NCI-H187 treated with DMSO at 0.1 percent for 48 hours (cell line): ENCODE measurements at places on chromosomes 12 and 14.

DNA sequence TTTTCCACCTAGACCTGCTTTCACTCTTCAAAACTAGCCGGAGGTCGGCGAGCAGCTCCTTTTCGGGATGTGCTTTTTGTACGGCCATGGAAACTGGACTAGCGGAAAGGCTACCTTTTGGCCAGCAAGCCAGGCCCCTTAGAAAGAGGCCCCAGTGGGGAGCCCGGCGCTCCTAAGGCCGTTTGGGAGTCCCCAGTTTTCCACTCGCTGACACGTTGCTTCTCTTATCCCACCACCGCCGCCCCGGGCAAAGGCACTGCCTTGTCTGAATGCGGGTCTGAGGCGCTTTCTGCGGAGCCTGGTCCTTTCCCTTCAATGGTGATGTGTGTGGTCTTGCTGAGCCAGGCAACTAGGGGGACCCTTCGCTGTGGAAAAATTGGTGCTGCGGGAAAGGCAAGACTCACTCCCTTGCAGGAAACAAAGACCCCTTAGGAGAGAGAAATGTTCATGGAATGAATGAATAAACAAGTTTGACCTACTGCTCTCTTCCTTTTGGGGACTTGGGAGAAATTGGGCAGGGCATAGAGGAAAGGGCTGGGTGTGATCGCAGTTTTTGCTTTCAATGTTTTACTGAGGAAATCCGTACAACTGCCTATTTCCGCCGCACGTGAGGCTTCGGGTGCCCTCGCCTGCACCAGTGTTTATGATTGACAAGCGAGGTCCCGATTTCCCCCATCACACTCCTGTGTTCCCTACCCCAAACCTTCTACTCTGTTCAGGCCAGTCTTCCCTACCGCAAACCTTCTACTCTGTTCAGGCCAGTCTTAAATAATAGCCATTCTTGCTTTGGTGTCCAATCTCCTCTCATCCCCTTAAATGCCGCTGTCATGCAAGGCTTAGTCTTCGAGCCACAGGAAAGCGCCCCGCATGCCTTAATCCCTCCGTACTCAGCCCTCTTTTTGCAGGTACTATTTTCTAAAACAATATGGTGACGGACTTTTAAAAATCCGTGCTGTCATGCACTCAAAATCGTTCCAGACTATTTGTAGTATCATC lies 1.0 kb upstream of the SLC38A2 start:
- no peak for DNase-seq

GRCh38 chr12:68451261-68452077 lies 119.3 kb upstream of the MDM1 start:
- no peak for DNase-seq

GRCh38 chr14:51735851-51736250 lies 84.1 kb downstream of the FRMD6 start:
- DNase-seq = no peak

DNA sequence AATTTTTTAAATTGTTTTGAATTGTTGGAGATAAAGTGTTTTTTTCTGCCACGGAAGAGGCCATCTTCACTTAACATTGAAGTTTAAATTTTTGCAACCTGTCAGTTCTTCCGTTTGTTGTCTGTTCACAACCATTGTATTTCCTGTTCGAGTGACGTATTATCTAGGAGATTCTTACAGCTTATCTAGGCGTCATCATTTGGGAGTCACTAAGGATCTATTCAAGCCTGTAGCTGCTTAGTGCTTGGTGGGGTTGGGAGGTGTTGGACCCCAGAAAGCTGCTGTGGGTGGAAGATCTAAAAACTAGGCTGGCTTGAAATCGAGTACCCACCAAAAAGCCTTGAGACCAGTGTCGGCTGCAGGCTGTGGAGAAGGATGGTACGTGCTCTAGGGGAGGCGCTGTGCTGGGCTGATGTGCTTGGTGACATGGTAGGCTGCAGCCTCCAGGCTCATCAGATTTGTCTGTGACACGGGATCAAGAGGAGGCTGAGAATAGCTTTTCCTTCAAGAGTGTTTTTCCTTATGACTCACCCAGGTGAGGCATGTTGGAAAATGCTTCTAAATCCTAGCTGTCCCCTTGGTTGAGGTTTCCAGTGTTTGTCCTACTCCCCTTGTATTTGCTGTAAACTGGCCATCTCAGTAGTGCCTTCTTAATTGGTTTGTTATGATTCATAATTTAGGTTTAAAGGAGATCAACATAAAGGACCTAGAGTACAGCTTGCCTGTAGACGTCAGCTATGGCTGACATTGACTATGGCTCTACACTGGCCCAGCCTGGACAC lies 57.8 kb downstream of the ATG14 start:
- DNase-seq = no peak

DNA sequence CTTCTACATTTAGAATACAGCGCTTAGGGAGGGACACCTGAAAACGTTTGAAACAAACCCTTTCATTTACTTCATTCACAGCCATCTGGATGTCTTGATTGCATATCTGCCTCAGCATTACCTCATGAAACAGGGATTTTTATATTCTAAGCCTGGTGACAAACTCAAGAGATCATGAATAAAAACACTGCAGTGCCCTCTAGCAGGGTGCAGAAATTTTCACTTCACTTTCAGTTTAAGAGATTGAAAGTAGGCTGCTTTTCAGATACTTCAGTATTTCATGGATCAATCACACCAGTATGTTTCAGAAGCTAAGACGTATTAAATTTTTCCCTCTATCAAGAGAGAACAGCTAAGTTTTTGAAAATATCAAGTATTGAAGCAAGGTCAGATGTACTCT lies 467.8 kb downstream of the MDGA2 start:
- no peak for DNase-seq

- DNase-seq = no peak
Measured at GRCh38 chr12:64627771-64628170, 17.5 kb downstream of the RASSF3 start.

GRCh38 chr12:77124767-77125166 lies 59.4 kb upstream of the E2F7 start:
- DNase-seq = no peak

DNA sequence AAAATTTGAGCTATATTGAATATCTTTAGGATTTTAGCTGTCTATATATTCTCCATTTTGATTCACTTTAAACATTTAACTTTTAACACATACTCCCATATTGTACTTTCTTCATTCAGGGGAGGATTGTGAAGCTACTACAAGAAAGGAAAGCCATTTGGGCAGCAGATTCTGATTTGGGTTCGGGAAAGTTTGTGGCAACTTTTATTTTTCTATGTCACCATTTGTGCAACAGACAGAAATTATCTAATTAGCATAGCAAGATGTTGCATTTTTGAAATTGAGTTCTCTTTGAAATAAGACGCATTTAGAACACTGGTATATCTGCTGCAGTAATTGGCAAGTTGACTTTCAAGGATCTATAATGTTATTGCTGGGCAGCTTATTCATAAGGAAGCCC lies 134.3 kb downstream of the KICS2 start:
- no peak for DNase-seq

DNA sequence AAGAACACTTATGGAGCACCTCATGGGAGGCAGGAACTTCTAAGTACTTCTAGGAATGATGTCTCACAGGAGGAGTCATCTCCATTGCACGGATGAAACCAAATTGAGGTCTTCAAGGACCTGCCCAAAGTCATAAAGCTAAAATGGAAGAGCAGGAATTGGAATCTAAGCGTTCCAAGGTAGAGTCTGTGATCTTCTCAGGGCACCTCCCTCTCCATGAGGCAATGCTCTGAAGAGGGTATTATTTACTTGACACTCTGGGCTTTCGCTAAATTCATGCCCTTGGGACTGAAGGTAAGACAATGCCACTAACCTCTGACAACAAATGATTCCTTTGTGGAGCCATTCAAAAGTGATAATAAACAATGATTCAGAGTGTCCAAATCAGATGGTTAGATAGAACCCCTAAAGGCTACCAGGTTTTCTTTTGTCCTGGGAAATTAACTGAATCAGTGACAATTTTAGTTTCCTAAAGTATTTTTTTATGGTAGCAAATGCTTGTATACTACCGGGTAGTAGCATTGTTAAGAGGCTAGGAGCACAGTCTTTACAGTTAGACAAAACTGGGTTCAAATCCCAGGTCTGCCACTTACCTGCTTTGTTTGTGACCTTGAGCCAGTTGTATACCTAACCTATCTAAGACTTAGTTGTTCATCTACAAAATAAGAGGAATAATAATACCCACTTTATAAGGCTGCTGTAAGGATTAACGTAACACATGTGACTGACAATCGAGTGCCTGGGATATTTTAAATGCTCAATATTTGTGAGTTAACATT lies 12.3 kb downstream of the HMGA2 start:
- DNase-seq = no peak

- no peak for DNase-seq
Measured at GRCh38 chr14:103629503-103630121, 601 bp downstream of the KLC1 start.

GRCh38 chr14:82689948-82690347 lies 1156.3 kb upstream of the SEL1L start:
- no peak for DNase-seq

GRCh38 chr14:69612783-69613130 lies 1.4 kb downstream of the SUSD6 start:
- DNase-seq = no peak

- no peak for DNase-seq
Measured at GRCh38 chr14:30272848-30273832, 285.8 kb upstream of the G2E3 start.

GRCh38 chr14:28779456-28779855 lies 12.9 kb downstream of the FOXG1 start:
- no peak for DNase-seq

DNA sequence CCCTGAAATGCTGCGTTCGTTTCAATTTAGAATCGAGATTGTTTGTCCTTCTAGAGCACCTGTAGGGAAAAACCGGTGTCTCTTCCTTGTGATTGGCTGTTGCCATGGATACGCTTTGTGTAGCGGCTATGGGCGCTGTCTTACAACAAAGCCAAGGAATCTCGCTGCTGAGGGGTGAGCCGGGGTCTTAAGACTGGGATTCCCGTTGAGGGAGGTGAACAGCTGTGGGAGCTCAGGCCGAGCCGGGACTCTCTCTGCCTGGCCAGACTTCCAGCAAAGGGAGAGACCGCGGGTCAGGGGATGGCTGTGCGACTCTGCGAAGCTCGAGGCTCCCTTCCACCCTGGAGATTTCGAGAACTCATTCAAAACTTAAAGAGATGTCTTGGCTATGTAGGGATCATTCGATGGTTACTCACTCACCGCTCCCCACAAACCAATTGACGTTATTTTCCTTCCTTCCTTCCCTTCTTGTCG lies at the start of the genes LRRIQ1 and TSPAN19:
Gene LRRIQ1, plus strand, starts transcription at position 118 of the 474 bp plus-strand sequence. CDS start 1,826 bp downstream, outside the sequence.
Gene TSPAN19, minus strand, starts transcription at position 44 of the 474 bp plus-strand sequence. CDS start 6,331 bp downstream, outside the sequence.
- peak; percentile 86 for DNase-seq

DNA sequence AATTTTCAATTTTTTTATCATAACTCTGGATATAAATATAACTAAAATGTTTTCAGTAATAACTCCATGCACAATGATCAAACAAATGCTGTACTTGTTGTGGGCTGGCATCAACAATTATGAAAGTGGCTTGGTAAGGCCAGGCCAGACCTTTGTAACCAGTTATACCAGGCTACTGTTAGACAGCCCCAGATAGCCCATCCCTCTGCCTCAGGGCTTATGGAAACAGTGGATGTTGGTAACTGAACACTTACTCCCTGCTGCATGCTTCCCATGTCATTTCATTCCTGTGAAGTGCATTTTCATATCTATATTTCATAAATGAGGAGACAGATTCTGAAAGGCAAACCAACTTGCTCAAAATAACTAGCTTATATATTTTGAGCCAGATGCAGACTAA lies 195.0 kb downstream of the SYT1 start:
- no peak for DNase-seq

GRCh38 chr12:27922531-27923139 lies 49.9 kb downstream of the PTHLH start:
- no peak for DNase-seq

- DNase-seq = no peak
Measured at GRCh38 chr12:116532986-116533342, 26.2 kb upstream of the MAP1LC3B2 start.

GRCh38 chr12:43795716-43796280 lies 10.3 kb downstream of the TWF1 start:
- no peak for DNase-seq

DNA sequence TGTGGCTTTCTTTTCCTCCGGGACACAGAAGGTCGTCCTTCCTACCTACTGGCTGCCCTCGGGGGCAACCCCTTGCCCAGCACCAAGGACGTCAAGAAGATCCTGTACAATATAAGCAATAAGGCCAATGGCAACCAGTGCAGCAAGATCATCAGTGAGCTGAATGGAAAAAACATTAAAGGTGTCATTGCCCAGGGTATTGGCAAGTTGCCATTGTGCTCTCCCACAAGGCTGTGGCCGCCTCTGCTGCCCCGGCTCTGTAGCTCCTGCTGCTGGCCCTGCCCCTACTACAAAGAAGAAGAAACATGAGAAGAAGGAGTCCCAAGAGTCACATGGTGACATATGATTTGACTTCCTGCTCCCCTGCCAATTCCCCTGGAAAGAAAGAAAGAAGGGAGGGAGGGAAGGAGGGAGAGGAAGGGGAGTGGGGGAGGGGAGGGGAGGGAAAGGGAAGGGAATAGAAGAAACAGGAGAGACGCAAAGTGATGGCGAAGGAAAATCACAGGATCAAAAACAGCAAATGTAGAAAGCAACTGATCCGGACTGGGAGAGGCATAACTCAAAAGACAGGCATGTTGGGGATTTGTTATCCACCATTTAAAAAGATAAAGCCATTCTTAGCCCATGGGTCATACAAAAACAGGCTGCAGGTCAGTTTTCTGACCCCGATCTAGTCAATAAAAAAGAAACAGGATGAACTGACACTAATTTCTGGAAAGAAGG lies 61.3 kb upstream of the RESF1 start:
- peak; percentile 18 for DNase-seq

DNA sequence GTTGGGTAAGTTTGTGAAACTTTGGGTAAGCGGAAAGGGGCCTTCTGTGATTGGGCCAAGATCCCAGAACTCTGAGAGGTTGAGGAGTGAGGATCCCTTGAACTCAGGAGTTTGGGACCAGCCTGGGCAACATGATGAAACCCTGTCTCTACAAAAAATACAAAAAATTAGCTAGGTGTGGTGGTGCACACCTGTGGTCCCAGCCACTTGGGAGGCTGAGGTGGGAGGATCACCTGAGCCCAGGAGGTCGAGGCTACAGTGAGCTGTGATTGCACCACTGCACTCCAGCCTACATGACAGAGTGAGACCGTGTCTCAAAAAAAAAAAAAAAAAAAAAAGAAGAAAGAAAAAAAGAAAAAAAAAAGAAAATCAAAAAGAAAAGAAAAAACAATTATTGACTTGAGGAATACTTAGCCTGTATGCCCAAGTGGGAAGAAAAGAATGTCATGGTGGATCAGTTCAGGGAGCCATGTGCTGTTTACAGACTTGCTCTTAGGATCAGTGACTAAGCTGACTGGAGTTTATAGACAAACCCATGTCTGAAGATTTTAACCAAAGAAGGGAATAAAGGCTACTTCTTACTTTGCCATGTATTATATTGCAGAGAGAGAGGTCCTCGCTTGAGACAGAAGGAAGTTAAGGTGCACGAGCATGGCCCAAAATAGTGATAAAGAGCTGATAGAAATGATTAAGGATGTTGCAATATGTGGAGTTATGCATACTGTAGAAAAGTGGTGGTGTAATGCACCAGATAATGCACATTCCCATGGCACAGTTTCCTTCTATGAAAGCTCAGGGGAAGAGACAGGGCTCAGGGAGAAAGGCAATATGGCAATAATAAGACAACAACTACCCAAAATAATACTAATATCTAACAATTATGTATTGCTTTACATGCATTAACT lies 881 bp downstream of the HSD17B6 start:
- no peak for DNase-seq

GRCh38 chr12:62731055-62731820 lies 203.7 kb downstream of the PPM1H start:
- DNase-seq = no peak

GRCh38 chr12:25301798-25302197 lies 51.1 kb upstream of the KRAS start:
- no peak for DNase-seq
